ENCODE measurements at places on chromosomes 2 and 18.

GRCh38 chr2:117737846-117738245 is 76.6 kb upstream of the DDX18 start:
- DNase-seq: no peak

- no peak for DNase-seq
Measured at GRCh38 chr18:48695671-48696070, 156.8 kb downstream of the CTIF start.

- DNase-seq: peak; percentile 56
Measured at GRCh38 chr2:240232961-240233884, 92.8 kb upstream of the OTOS start.

DNA sequence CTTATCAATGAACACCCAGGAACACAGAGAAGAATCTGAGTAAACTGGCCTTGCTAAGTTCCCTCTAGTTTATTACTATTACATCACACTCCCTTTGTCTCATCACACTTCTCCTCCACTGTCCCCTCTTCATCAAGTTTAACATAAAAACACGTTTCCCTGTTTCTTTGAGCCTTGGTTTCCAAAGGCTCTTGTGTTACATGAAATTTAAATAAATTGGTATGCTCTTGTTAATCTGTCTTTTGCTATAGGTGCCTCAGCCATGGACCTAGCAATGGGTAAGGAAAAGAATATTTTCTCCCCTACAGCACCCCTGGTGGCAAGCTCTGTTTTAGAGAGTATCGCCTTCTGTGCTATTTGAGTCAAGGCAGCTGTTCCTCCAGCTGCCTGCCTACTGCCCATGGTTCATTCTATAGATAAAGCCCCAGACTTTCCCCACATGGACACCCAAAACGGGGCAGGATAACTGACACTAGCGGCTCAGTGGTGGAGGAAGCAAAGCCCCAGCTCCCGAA is 31.8 kb downstream of the TGIF1 start:
- DNase-seq: no peak

GRCh38 chr2:146633159-146633558 is 1211.7 kb upstream of the ACVR2A start:
- no peak for DNase-seq

- DNase-seq: no peak
Measured at GRCh38 chr18:21053127-21053526, 58.5 kb downstream of the ROCK1 start.

DNA sequence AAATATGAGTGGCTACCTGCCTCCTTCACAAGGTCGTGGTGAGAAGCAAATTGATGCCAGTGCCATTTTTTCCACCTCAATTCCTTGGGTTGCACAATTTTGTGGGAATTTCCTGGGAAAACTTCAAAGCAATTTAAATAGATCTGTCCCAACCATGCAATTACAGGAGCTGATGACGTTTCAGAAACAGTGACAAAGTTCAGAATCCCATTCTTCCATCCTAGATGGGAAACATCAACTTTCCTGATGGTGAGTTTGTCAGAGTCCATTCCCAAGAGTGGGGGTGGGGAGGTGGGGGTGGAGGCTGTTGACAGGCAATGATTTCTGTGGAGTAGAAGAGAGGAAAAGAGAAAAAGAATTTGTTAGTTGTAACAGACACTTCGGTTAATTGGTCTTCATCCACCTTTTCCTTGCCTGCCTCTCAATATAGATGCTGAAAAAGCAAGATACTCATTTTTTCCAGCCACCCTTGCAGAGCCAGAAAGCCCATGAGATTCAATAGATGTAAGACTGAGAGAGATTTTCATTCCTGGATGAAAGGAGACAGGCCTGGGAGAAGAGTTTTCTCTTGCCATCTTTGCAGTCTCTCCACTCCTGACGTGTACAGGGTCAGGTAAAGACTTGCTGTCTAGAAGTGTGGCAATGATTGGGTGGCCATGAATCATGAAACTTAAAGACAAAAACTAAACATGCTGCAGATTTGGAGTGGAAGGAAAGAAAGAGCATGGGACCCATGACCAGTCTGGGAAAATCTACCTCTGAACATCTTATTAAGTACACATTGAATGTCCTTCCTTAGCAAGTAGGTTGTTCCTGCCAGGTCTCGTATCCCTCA is 47.3 kb downstream of the SOCS6 start:
- no peak for DNase-seq

DNA sequence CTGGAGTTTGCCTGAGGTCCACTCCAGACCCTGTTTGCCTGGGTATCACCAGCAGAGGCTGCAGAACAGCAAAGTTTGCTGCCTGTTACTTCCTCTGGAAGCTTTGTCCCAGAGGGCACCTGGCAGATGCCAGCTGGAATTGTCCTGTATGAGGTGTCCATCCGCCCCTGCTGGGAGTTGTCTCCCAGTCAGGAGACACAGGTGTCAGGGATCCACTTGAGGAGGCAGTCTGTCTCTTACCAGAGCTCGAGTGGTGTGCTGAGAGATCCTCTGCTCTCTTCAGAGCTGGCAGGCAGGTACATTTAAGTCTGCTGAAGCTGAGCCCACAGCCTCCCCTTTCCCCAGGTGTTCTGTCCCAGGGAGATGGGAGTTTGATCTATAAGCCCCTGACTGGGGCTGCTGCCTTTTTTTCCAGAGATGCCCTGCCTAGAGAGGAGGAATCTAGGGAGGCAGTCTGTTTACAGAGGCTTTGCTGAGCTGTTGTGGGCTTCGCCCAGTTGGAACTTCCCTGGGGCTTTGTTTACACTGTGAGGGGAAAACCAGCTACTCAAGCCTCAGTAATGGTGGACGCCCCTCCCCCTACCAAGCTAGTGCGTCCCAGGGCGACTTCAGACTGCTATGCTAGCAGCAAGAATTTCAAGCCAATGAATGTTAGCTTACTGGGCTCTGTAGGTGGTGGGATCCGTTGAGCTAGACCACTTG is 34.7 kb downstream of the TFPI start:
- no peak for DNase-seq

DNA sequence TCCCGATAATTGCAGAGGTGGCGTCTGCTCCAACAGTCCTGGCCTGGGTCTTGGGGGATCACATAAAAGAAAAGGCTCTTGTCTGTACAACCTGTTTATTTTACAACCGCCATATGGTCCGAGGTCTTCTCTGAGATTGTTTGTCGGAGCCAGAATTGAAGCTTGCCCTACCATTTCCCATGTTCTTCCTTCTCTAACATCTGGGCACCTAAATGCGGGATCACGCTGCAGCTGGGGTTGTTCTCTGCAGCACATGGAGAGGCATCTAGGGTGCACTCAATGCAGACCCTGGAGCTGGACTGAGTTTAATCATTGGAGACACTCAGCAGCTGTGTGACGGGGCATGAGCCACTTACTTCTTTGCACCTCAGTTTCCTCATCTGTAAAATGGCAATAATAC is 107.7 kb downstream of the ACKR3 start:
- DNase-seq: no peak

DNA sequence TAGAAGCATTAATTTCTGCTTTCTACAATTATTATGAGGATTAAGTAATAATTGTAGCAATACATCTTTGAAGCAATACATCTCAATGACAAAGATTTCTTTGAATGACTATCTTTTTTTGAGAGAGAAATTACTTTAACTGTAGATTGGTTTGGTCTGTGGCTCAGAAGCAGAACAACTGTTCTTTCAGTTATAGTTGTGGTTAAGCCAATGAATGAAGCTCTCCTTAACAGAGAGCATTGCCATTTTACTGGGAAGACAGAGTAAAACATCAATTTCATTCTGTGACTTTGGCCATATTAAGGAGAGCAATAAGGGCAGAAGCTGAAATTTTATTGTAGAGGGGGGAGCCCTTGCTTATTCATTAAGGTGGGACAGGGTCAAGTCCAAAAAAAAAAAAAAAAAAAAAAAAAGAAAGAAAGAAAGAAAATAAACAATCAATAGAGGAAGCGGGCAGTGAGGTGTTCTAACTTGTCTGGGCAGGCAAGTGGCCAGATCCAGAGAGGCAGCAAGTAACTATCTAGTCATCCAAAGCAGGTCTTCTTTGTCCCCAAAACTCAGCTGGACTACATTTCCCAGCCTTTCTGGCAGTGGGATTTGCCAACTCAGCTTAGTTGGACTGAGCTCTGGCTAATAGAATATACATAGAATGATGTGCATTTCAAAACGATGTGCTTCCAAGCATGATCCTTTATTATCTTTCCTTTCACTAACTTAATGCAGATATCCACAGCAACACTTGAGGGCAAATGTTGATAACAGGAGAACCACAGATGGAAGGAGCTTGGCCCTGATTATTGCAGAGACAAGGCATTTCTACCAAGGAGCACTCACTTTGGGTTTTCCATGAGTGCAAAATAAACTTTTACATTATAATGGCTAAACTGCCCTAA is 462.7 kb upstream of the CDH20 start:
- no peak for DNase-seq

GRCh38 chr2:123695426-123695825 is 329.7 kb upstream of the CNTNAP5 start:
- no peak for DNase-seq

- no peak for DNase-seq
Measured at GRCh38 chr2:168452781-168453180, 3.3 kb upstream of the CERS6 start.

GRCh38 chr18:36464126-36464651 is 166.7 kb downstream of the FHOD3 start:
- DNase-seq: no peak

DNA sequence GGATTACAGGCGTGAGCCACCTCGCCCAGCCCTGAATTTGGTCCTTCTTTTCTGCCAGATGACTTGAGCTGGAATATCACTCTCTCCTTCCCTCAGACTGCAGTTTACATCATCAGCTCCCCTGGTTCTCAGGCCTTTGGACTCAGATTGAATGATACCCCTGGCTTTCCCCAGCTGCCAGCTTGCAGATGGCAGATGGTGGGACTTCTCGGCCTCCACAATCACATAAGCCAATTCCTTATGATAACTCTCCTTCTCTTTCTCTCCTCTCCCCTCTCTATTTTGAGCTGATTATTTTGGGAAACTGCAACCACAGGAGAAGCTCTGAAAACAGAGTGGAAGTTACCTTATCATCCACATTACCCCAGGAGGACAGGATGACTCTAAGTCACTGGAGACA is 33.4 kb upstream of the ATP8B1 start:
- DNase-seq: no peak

DNA sequence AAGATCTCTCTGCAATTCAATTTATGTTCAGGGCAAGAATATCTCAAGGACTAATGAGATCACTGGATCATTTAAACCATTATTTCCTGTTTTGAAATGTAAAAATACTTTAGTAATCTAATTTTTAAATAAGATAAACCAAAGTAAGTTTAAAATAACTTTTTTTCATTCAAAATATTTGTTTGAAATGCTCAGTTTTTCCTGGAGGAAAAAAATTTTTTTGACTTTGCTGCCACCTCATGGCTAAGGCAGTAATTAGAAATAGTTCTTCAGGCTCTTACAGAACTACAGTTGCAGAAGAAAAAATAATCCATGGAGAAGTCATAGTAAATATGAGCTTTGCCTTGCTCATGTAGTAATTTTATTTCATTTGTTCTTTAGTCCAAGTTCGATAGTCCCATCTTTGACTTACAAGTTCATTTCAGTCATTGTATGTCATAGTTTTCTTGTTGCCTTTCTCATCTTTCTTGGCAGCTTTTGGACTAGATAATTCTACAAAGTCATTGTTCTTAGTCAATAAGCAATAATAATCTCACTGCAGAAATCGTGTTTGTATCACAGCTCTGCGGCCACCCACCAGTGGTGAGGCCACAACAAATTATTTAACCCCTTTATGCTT is 127.4 kb downstream of the DPP4 start:
- DNase-seq: no peak

GRCh38 chr2:236536727-236537398 is 32.8 kb upstream of the ACKR3 start:
- DNase-seq: peak; percentile 30

- DNase-seq: no peak
Measured at GRCh38 chr2:81648370-81648769, 1343.8 kb upstream of the LRRTM1 start.

GRCh38 chr2:168679741-168680310 is 122.6 kb upstream of the NOSTRIN start:
- DNase-seq: no peak

DNA sequence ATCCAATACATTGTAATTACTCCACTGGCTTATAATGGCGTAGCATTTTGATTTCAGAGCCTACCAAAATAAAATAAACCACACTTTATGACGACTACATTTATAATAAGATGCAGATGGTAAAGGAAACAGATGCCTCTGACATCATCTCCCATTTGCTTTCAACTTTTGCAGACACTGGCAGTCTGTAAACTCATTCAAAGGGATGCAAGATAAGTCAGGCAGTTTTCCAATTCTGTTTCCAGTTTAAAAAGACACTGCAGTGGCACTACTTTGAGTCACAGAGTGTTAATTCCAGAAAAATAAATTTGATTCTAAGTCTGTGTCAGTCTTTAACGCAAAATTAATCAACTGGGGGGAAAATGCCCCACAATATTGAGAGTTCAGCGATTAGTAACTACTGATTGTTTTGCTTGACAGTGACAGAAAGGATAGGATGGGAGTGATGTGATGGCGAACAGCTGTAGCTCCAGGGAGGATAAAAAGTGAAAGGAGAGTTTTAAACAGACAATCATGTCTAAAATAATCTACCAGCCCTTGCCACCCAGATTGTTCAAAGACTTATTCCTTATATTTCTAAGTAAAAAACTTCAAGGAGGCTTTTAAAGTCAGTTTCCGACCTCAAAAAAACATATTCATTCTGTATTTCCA is 6.7 kb downstream of the DSEL start:
- DNase-seq: no peak

GRCh38 chr2:231932711-231932970 is 6.4 kb upstream of the NPPC start:
- DNase-seq: no peak

- DNase-seq: no peak
Measured at GRCh38 chr2:74902281-74902860, 56.1 kb upstream of the POLE4 start.

- no peak for DNase-seq
Measured at GRCh38 chr2:210399440-210400041, 77.0 kb downstream of the LANCL1 start.

DNA sequence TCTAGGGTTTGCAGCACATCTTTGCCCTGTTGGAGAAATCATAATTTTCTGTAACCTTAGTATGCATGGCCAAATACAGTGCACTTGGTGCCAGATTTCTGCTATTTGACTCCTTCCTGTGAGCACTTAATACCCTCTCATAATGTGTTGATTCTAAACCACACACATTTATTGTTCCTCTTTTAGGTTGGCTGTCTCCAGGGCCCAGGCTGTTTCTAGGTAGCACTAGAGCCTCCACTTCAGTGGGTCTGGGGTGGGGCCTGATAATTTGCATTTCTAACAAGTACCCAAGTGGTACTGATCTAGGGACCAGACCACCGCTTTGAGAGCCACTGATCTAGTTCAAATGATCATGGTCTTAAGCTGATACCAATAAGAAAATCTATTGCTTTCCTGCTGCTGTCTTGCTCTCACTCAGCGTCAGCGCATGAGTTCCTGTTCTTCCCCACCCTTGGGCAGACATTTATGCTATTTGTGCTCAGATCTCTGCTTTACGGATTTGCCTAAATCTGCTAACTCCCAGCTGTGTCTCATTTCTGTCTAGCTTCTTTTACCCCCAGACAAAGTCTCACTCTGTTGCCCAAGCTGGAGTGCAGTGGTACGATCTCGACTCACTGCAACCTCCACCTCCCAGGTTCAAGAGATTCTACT is 7.4 kb downstream of the PTRHD1 start:
- DNase-seq: no peak

All from activated T-helper 1 cell treated with anti-CD3 and anti-CD28 coated beads, Interleukin-2, amount 50 U/mL, for 16 hours (primary cell).